Effector memory CD4-positive, alpha-beta T cell (primary cell): ENCODE measurements at places on chromosomes 5 and 9.

DNA sequence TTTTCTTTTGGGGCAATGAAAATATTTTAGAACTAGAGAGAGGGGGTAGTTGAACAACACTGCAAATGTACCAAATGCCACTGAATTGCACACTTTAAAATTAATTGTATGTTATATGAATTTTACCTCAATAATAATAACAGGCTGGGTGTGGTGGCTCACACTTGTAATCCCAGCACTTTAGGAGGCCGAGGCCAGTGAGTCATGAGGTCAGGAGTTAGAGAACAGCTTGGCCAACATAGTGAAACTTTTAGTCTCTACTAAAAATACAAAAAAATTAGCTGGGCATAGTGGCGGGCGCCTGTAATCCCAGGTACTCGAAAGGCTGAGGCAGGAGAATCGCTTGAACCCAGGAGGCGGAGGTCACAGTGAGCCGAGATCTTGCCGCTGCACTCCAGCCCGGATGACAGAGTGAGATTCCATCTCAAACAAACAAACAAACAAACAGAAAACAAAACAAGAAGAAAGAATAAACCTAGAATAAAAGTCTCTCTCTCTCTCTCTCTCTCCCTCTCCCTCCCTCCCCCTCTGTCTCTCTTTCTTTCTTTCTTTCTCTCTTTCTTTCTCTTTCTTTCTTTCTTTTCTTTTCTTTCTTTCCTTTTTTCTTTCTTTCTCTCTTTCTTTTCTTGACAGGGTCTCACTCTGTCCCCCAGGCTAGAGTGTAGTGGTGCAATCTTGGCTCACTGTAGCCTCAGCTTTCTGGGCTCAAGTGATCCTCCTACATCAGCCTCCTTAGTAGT is 91.1 kb downstream of the BASP1 start:
- DNase-seq, result no peak

DNA sequence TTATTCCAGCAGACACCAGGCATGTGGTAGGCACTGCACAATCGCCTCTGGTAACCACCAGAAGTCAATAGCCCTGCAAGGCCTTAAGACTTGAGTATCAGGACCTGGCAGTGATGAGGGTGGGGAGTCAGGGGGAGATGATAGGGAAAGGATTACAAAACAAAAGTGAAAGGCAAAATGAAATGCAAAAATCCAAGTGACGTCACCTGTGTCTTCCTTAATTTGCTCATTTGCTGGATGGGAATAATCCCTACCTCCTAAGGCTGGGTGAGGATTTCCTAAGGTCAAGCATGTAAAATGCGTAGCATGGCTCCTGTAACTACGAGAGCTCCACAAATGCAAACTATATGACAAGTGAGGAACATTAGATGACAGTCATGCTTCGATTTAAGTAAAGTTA is 58.4 kb downstream of the FOXI1 start:
- no peak for DNase-seq

- no peak for DNase-seq
These were observed 16.1 kb upstream of the DRD1 start for GRCh38 chr5:175460126-175460525.

DNA sequence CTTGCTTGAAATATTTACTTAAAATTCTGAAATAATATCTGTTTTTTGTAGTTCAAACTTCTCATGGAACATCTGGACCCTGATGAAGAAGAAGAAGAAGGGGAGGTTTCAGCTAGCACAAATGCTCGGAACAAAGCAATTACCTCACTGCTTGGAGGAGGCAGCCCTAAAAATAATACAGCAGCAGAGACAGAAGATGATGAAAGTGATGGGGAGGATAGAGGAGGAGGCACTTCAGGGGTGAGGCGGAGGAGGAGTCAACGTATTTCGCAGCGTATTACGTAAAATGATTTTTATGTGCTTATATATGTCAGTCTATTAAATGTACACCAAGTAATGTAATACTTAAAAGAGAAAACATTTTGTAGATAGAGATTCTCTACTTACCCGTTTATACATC is 185.4 kb downstream of the CPLANE1 start:
- no peak for DNase-seq
